M059J (cell line): ENCODE measurements at places on chromosomes 4 and X. TPM values are rescaled to one million over a fixed set of nuclear protein-coding genes. Genes with fewer than 3 reads are reported as not detected.

- no peak for DNase-seq
These were observed 22.8 kb upstream of the KIAA1210 start for GRCh38 chrX:119150163-119151050.

The KDM6A gene
- total RNA-seq, result 17.9 and 25.5 TPM in 2 replicates

The CT83 gene
- total RNA-seq, result not detected in 2 replicates

DNA sequence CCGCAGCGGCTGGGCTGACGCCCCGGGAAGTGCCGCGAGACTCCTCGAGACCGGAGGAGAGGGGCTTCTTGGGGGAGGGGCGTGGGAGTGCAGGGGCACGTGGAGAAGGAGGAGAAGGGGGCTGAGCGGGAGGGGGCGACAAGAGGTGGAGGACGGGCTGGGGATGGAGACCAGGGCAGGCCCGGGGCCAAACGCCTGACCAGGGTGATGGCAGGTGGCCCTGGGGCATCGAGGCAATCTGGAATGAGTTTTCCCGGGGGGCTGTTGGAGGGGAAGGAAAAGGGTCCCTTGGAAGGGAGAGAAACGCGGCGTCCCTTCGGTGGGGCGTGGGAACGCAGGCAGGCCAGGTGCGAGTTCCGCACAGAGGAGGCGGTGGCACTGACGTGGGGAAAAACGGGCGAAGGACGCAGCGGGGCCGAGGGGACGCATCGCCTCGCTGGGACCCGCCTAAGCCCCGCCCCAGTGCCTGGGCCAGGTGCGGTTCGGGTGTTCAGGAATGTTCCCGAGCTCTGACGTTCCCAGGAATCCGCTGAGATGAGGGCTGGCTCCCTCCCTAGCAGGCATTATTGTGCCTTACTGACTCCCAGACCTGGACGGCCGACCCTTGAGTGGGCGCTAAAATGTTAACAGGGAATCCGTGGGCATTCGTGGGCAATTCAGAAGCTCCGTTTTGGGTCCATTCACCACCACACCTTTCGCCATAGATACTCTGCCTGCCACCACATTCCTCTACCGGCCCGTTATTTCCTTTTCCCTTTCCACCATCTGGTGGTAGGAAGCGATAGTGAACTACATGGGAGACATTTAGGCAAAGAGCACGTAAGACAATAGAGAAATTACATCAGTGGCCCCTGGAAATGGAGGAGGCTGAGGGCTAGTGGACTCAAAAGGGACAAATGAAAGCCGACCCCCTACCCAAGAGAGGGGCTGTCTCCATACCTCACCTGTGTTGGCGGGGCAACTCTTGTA is 795 bp upstream of the SH3KBP1 start:
- DNase-seq, result peak; percentile 85

- no peak for DNase-seq
These were observed 40.6 kb downstream of the TMEM164 start for GRCh38 chrX:110043506-110043905.

The F11 gene
- not detected in 2 replicates for total RNA-seq

DNA sequence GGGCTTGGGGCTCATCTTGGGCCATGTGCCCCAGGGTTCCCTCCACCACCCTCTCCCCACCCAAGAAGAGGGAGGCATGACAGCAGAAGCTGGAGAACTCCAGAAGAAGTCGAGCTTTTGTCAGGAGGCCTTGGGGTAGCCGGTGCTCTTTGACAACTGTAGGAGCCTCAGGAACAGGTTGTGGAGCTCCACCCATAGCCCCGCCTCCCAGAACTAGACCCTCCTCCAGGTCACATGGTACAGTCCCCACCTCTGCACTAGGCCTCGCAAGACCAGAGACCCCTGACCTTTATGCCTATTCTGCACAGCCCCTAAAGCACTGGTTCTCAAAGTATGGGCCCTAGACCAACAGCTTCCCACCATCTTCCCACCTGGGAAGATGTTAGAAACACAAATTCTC is 8.0 kb upstream of the MORC4 start:
- DNase-seq, result no peak
